NCI-H1105 (cell line): ENCODE measurements at places on chromosomes 16 and 17.

DNA sequence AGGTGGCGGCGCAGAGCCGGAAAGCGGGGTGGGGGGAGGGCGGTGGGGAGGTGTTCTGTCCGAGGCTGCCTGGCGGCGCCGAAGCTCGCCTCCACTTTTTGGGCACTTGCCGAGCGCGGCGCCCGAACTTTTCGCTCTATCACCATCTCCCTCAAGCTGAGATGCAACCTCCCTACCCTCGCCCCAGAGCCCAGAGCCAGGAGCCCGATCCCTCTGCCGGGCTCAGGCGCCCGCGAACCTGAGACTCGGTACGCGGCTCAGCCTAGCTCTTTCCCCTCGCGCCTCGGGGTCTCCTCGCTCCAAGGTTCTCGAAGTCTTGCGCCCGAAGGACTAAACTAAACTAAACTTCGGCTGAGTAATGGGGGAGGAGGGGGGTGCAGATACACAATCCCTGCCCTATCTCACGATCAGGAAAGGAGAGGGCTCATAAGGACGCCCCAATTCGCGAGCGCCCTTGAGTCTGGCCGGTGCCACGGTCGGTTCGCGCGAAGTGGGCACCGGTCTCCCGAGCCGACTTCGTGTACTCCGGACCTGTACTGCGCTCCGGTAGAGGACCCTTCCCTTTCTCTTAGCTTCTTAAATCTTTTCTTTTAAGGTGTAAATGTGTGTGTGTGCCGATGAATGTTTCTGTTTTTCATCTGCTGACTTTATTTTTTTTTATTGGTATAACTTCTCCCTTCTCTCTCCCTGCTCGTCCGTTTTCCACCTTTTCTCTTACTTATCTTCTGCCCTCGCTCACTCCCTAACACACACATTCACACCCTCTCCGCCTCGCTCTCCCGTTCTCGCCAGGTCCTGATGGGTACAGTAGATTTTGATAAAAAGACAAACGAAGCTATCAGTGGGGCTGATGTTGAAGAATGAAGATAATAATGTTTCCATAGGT is 1.9 kb upstream of the SALL1 start:
- no peak for DNase-seq

DNA sequence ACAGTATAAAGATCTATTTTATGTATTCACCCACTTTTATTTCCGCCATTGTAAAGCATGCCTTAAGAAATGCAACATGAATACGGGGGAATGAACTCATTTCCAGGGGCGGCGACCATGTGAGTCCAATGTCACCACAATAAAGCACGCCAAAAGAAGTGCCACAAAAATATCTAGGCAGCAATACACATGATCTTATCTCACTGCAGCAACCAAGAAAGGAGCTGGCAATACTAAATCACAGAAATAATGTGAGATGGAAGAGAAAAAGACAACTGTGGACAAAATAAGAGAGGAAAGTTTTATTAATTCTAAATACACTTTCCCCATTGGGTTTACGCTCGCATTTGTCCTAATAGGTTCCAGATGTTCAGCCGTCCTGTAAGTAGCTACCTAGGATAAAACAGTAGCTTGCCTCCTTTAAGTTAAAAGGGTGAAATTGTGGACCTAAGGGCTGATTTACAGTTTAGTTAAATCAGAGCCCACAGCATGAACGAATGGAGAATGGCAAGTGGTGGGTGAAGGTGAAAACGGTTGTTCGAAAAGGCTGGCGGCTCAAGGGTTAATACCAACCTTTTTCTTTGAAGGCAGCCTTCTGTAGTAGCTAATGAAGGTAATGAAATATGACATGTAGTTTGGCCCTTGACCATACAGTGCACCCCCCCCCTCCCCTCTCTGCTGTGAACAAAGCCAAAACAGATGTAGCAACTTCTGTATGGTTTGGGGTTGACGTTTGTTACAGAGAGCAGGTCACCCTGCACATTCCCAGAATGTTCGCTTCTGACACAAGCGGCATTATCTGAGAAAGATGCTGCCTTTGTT is 504.2 kb upstream of the PSMD7 start:
- DNase-seq = no peak

GRCh38 chr16:12317856-12318537 is 341.5 kb downstream of the SNX29 start:
- no peak for DNase-seq

DNA sequence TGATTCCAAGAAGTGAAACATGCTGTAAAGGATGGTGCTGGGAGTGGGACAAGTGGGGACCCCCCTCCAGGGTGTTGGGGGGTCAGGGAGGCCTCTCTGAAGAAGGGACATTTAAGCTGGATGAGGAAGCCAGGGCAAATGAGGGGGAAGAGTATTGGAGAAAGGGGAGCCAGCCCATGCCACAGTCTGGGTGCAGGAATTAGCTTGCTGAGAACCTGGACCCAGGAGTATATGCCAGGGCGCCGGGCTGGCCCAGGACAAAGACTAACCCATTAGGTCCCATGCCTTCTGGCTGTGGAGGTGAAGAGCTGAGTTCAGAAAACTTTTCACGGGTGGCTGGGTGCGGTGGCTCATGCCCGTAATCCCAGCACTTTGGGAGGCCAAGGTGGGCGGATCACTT is 45.6 kb upstream of the PIK3R6 start:
- no peak for DNase-seq

DNA sequence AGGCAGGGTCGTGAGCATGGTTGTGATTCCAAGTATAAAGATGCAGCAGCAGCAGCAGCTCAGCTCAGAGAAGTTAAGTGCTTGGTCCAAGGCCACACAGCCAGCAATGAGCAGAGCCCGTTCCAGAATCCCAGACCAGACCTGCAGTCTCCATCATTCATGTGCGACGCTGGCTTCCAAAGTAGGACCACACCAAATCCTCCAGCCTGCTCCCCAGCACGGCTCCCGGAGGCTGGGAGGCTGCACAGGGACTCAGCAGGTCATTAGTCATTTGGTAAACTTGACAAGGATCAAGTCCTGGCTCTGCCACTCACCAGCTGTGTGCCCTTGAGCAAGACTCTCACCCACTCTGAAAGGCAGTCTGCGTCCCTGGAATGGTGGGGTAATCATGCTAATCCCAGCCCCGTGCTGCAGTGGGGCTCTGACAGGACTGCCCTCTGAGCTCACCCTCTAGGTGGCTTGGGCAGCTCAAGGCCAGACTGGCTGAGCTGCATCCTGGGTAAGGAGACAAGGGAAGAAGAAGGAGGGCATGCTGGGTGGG is 95.1 kb upstream of the TMEM132E start:
- no peak for DNase-seq

GRCh38 chr17:40023590-40024292 is 8.5 kb downstream of the CSF3 start:
- DNase-seq = no peak

- no peak for DNase-seq
Observed at GRCh38 chr16:3020604-3021448, 658 bp downstream of the TNFRSF12A start.
